ENCODE measurements at places on chromosomes 11 and 22. TPM values are rescaled to one million over a fixed set of nuclear protein-coding genes. Genes with fewer than 3 reads are reported as not detected.

DNA sequence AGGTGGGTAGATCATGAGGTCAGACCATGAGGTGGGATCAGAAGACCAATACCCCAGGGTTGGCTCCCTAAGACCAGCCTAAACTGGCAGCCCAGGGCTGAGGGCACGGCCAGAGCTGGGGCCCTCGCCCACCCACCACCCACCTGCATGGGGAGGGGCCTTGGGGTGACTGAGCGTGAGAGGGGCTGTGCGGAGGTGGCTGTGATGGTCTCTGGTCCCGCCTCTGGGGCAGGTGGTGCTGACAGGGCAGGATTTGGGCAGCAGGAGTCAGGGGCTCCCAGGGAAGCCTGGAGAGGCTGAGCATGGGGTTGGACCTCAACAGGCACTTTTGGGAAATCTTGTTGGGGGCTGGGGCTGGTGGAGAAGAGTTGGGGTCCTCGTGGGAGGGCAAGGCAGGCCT lies 39.8 kb upstream of the MUC5AC start:
- DNase-seq: peak; percentile 57

GRCh38 chr11:45344028-45344427 lies 57.9 kb upstream of the SYT13 start:
- DNase-seq: no peak

DNA sequence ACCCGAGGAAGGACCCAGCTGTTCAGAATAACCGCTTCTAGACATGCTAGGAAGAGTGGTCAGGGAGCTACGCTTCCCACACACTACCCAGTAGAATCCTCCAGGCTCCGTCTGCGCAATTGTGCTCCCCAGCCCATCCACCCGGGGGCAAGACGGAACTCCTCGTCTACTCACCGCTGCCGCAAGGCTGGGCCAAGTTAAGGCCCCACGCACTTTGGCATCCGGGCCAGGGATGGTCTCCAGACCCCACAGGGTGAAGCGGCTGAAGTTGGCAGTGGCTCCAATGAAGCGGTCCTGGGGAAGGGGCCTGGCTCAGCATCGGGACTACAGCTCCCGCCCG lies 757 bp downstream of the RNASEH2C start:
- no peak for DNase-seq

- no peak for DNase-seq
These were observed 71.8 kb upstream of the TP53I11 start for GRCh38 chr11:45022294-45023064.

MISFA gene
- 1.4 TPM for total RNA-seq

DNA sequence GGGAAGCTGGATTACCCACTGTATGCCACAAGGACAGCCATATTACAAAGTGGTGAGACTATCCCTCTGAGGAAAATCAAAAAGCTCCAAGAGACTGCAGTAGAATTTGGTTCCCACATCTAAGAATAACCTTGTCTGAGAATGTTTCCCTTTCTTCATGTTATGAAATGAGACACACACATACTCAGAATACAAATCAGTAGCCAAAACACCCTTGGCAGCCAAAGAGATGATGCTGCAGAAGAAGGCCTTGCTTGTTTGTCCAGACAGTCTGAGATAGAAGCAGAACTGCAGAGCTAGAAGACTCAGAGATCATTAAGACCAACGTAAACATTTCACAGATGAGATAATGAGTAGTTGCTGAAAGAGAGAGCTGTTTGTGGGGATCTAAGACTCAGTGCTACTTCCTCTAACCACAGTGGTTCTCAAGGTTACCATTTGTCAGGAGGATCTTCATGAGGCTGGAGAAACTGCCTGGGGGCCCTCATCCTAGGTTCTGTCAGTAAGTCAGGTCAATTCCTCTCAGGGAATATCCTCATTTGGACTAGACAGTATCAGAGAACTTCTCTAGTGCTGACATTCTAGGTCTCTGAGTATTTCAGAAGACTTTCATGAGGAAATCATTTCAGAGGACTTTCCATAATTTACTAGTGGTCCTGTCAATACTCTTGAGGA lies 38.9 kb downstream of the RELT start:
- no peak for DNase-seq

OR5D13 gene
- not detected for total RNA-seq
